ENCODE measurements at places on chromosomes 13 and 19. TPM values are rescaled to one million over a fixed set of nuclear protein-coding genes. Genes with fewer than 3 reads are reported as not detected.

Gene ZNF180
- total RNA-seq: 3.6 TPM

Gene CDX2
- total RNA-seq: not detected

Gene ZNF135
- 5.5 TPM for total RNA-seq

Gene NLRP5
- total RNA-seq: not detected

Gene SLC25A30
- total RNA-seq: 15.7 TPM

Gene ZNF729
- total RNA-seq: not detected

Gene HPN
- total RNA-seq: not detected

Gene ZNF491
- 0.33 TPM for total RNA-seq

Gene GPR12
- not detected for total RNA-seq

Gene LYL1
- 2.9 TPM for total RNA-seq

Gene SMIM24
- 3.2 TPM for total RNA-seq

Gene PLEKHA4
- 12.4 TPM for total RNA-seq

Gene LGI4
- total RNA-seq: 0.49 TPM

Gene S1PR5
- 0.65 TPM for total RNA-seq

Gene SCAF1
- 39.8 TPM for total RNA-seq

Gene CYSLTR2
- total RNA-seq: not detected

Gene IGFLR1
- total RNA-seq: 8.3 TPM

Gene CPB2
- not detected for total RNA-seq

Gene LMTK3
- total RNA-seq: 0.16 TPM

Gene SPRED3
- 0.81 TPM for total RNA-seq

Gene SLC10A2
- total RNA-seq: not detected

Gene EEF2
- 2,051 TPM for total RNA-seq

Gene TPTE2
- not detected for total RNA-seq

Data from mesangial cell (primary cell).